ENCODE measurements at places on chromosomes 16 and 17. TPM values are rescaled to one million over a fixed set of nuclear protein-coding genes. Genes with fewer than 3 reads are reported as not detected.

DNA sequence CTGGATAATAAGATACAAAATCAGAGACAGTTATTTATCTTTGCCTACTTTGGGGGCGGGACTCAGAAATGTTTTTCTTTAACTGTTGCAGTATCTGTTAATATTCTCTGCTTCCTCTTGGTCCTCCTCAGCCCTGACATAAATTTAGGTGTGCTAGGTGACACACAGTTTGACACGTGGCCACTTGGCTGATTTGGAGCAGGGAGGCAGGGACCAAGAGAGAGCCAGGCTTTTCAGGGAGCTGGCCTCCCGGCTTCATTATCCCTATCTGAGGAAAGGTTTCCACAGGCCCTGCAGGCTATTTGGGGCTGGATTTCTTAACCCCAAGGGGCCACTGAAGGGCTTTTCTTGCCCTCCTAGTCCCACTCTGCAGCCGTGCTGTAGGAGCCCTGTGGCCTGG, 20.1 kb upstream of the NAT9 start:
- no peak for DNase-seq

DNA sequence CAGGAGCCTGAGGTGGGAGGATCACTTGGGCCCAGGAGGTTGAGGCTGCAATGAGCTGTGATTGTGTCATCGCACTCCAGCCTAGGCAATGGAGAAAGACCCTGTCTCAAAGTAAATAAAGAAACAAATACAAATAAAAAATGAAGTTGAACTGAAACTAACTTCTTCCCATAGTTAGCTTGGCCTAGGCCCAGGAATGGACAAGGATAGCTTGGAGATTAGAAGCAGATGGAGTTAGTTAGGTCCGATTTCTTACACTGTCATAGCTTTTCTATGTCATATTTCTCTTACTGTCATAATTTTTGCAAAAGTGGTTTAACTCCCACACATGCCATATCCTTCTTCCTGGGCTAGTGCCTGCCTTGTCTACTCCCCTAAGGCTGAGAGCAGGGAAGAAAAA, 154.7 kb upstream of the CACNG3 start:
- no peak for DNase-seq

GRCh38 chr16:51508490-51509212, 357.6 kb upstream of the SALL1 start:
- no peak for DNase-seq

DNA sequence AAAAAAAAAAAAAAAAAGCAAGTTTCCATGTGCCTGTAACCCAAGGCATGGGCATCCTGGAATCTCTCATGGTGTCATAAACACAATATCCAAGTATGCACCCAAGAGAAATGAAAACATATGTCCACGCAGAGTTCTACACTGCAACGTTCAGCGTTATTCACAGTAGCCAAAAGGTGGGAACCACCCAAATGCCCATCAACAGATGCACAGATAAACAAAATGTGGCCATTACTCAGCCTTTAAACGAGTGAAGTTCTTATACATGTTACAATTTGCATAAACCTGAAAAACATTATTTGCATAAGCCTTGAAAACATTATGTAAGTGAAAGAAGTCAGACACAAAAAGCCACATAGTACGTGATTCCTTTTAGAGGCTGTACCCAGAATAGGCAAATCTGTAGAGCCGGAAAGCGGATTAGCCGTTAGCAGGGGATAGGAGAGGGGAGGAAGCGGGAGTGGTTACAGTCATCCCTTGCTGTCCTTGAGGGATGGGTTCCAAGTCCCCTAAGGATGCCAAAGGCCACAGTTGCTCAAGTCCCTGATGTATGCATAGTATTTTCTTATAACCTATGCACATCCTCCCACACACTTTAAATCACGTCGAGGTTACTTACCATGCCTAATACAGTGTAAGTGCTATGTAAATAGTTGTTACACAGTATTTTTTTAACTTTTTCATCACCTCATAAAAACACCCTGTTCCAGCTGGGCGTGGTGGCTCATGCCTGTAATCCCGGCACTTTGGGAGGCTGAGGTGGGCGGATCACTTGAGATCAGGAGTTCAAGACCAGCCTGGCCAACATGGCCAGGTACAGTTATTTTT, 47.3 kb upstream of the DNAH17 start:
- DNase-seq: no peak

GRCh38 chr17:57724729-57725125, 20.4 kb downstream of the CCDC182 start:
- DNase-seq: no peak

- peak; percentile 46 for DNase-seq
Observed at GRCh38 chr17:37848690-37849616, 75.3 kb upstream of the TBC1D3K start.

The SEPTIN12 gene
- total RNA-seq: not detected

The SLC5A11 gene
- not detected for total RNA-seq

Data from activated CD4-positive, alpha-beta T cell treated with anti-CD3 and anti-CD28 coated beads for 36 hours (primary cell).